ENCODE measurements at places on chromosomes 3 and 15. TPM values are rescaled to one million over a fixed set of nuclear protein-coding genes. Genes with fewer than 3 reads are reported as not detected.

The MEIS2 gene
- 59.9 TPM for total RNA-seq

The WNT7A gene
- not detected for total RNA-seq

The ZMYND10 gene
- total RNA-seq: not detected

The SAMMSON gene
- not detected for total RNA-seq

The ZBBX gene
- total RNA-seq: not detected

The GOLGA6D gene
- not detected for total RNA-seq

The NR2E3 gene
- total RNA-seq: not detected

The TMEM40 gene
- not detected for total RNA-seq

The ASB14 gene
- not detected for total RNA-seq

The PIK3CB gene
- 11.3 TPM for total RNA-seq

The RASA2 gene
- 16.8 TPM for total RNA-seq

The LOXL1 gene
- 177 TPM for total RNA-seq

The NAALADL2 gene
- 3.8 TPM for total RNA-seq

The MNS1 gene
- 0.72 TPM for total RNA-seq

The RASGRP1 gene
- total RNA-seq: 1.8 TPM

The ATP13A4 gene
- total RNA-seq: not detected

The MEX3B gene
- total RNA-seq: 11.5 TPM

The MYLK gene
- total RNA-seq: 1.9 TPM

The PATL2 gene
- not detected for total RNA-seq

The IFT57 gene
- 34.7 TPM for total RNA-seq

The MOBP gene
- total RNA-seq: not detected

The MUC13 gene
- not detected for total RNA-seq

The TMEM158 gene
- total RNA-seq: 26.5 TPM

The UCN2 gene
- total RNA-seq: 1.6 TPM

The LCTL gene
- total RNA-seq: 0.32 TPM

The RUVBL1 gene
- 41.5 TPM for total RNA-seq

The SI gene
- not detected for total RNA-seq

The LMAN1L gene
- total RNA-seq: not detected

The SGO1 gene
- 2.2 TPM for total RNA-seq

Data from cardiac atrium fibroblast (primary cell).